ENCODE measurements at places on chromosomes 2 and 18. TPM values are rescaled to one million over a fixed set of nuclear protein-coding genes. Genes with fewer than 3 reads are reported as not detected.

DNA sequence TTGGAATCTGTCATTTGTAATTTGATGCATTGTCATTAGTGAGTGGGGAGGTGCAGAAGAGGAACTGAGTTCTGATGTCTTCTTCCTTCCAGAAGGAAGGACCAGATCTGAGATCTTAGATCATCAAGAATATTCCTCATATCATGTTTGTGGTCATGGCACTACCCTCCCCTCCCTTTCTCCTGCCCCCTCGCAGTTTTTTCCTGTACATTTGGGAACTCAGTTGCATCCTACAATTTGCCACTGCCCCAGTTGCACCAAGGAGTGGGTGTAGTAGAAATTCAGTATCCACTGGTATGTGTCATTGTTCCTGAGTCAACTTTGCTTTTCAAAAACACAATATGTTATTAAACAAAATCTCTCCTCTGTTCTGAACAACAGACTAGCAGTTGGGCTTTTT lies 26.6 kb upstream of the ACVR1 start:
- H3K36me3 ChIP-seq: no peaks in the 10 kb centered on the region
- H3K4me1 ChIP-seq: peaks cover 11% of the 10 kb centered on the region
- H3K27me3 ChIP-seq: no peaks in the 10 kb centered on the region

GRCh38 chr2:230999477-230999876 lies 3.6 kb downstream of the SPATA3 start:
- DNase-seq: no peak
- no peak overlapping the region for H3K27ac ChIP-seq
- H3K4me3 ChIP-seq: no peak overlapping the region
- peaks cover 23% of the 10 kb centered on the region for H3K27me3 ChIP-seq
- no peaks in the 10 kb centered on the region for H3K36me3 ChIP-seq

DNA sequence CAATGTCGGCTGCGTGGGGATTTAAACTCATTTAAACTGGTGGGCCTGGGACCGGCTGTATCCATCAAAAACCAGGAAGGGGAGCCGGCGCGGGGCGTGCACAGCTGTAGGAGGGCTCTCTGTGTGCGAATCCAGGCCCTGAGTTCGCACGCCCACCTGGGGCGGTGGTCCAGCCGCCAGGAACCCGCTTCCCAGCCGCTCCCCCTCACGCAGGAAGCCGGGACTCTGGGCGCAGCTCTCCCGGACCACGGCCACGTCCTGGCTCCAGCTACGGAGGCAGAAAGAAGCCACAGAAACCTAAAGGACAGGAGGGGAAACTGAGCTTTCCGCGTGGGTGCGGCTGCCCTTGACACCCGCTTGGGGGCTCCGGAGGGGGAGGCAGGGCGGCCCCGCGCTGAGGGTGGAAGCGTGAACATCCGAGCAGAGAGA lies 80.6 kb downstream of the GFPT1 start:
- H3K4me3 ChIP-seq: peak overlapping the region; percentile 61
- H3K27ac ChIP-seq: peak overlapping the region; percentile 93
- H3K27me3 ChIP-seq: no peaks in the 10 kb centered on the region
- H3K4me1 ChIP-seq: peaks cover 57% of the 10 kb centered on the region

GRCh38 chr2:54459037-54459441 lies 2.9 kb downstream of the SPTBN1 start:
- H3K27ac ChIP-seq: peak overlapping the region; percentile 91
- DNase-seq: no peak
- H3K4me1 ChIP-seq: peaks cover 28% of the 10 kb centered on the region
- H3K4me3 ChIP-seq: peak overlapping the region; percentile 84
- H3K36me3 ChIP-seq: peaks cover 4% of the 10 kb centered on the region

GRCh38 chr18:55119434-55119833 lies 160.2 kb upstream of the CCDC68 start:
- H3K4me1 ChIP-seq: no peaks in the 10 kb centered on the region
- no peaks in the 10 kb centered on the region for H3K36me3 ChIP-seq
- H3K4me3 ChIP-seq: no peak overlapping the region

- peaks cover 33% of the 10 kb centered on the region for H3K36me3 ChIP-seq
- no peak overlapping the region for H3K27ac ChIP-seq
- H3K4me3 ChIP-seq: no peak overlapping the region
- no peak for DNase-seq
- H3K4me1 ChIP-seq: no peaks in the 10 kb centered on the region
These were observed 68.9 kb downstream of the USP40 start for GRCh38 chr2:233497692-233498091.

DNA sequence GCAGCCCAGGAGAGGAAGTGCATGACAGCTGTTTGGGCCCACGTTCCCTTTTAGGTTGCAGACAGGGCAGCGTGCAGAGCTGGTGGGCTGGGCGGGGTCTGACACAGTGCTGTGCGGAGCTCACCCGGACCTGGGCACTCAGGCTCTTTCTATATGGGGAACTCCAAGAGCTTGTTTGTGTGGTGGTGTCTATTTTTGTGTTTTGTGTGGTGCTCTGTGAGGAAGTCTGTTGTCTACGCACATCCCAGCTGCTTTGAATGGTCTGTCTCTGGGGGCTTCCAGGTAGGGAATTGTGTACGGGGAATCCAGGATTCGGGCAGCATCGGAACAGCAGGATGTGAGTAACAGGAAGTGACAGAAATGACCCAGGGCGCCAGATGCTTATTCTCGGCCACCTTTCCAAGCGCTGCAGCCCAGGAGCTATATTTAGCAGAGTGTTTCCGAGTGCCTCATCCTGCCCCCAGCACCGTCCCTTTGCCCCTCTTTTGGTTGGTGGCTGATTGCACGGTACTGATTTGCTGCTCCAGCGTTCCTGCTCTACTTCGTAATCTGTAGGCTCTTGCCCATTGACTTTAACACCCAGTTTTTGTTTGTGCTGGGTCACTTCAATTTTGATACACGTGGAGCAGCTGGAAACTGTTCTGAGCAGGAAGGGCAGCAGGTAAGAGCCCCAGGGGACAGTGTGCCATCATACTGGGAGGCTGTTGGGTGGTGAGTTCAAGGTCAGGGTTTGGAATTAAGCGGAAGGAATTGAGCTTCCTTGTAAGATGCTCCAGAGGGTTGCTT lies 64.7 kb downstream of the DGKD start:
- peaks cover 61% of the 10 kb centered on the region for H3K4me1 ChIP-seq
- H3K27ac ChIP-seq: peak overlapping the region; percentile 90
- no peaks in the 10 kb centered on the region for H3K27me3 ChIP-seq
- DNase-seq: peak; percentile 86
- peaks cover 2% of the 10 kb centered on the region for H3K36me3 ChIP-seq

- DNase-seq: peak; percentile 60
- H3K4me3 ChIP-seq: no peak overlapping the region
- H3K36me3 ChIP-seq: no peaks in the 10 kb centered on the region
- peaks cover 5% of the 10 kb centered on the region for H3K4me1 ChIP-seq
These were observed 4.6 kb downstream of the CCNYL1 start for GRCh38 chr2:207716056-207716455.

DNA sequence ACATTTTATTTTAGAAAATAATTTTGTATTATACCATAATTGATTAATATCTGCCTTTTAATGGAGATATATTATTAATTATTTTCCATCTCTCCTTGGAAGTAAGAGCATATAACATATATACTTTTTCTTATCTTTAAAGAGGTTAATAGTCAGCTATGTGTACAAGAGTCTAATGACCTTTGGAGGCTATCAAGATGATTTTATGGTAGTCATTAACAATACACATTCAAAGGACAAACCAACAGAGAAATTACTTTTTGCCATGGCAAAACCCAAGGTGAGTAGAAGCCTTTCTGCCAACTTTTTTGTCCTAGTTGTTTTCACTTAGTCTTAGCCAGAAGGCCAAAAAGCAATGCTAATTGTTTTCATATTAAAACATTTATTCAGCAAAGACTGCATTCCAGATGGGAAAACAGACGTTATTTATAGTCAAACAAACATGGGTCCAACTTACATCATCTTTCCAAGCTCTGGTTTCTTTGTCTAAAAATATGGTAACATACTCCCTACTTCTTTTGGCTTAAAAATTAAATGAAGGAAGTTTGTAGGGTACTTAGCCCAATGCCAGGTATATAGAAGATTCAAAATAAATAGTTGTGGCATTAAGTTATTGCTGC lies 9.6 kb upstream of the DYNC2LI1 start:
- H3K4me3 ChIP-seq: no peak overlapping the region
- H3K36me3 ChIP-seq: no peaks in the 10 kb centered on the region
- no peaks in the 10 kb centered on the region for H3K4me1 ChIP-seq
- no peak overlapping the region for H3K27ac ChIP-seq
- no peaks in the 10 kb centered on the region for H3K27me3 ChIP-seq

DNA sequence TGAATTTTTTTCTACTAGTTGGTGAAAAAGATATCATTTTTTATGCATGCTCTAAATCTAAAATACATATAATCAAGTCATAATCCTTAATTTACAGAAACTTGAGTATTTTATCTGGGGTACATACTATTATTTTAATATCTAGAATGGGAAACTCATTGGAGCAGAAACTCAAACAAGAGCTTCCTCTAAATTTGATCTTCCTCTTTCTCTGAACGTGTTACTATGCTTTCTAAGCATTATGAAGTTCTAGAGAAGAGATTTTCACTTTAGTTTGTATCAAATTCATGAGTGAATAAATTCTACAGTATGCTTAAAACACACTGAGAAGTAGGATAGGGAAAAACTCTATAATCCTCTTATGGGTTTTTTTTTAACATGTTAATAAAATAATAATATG lies 20.6 kb upstream of the SLC38A11 start:
- no peaks in the 10 kb centered on the region for H3K27me3 ChIP-seq
- H3K4me3 ChIP-seq: no peak overlapping the region
- H3K36me3 ChIP-seq: no peaks in the 10 kb centered on the region
- H3K27ac ChIP-seq: no peak overlapping the region

DNA sequence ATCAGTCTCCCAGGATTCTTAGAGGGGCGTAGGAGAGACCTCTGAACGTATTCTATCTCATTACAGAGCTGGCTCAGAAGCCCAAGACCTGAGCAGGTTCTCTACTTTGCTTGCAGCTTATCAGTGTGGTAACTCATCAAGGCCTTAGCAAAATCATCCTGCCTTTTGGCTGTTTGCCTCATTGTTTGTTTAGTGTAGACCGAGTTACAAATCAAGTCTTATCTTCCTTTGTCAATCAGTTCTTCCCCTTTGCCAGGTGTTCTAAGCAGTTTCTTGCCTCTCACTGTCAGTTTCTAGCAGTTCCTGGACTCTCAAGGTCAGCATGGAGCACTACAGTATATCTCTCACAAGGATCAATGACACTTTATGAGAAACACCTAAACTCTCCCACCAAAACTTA lies 30.9 kb upstream of the NAB1 start:
- H3K4me1 ChIP-seq: peaks cover 4% of the 10 kb centered on the region
- no peaks in the 10 kb centered on the region for H3K27me3 ChIP-seq
- no peaks in the 10 kb centered on the region for H3K36me3 ChIP-seq
- DNase-seq: no peak
- no peak overlapping the region for H3K27ac ChIP-seq

Gene LYG1
- total RNA-seq: 1.9 TPM

Gene NOL4
- total RNA-seq: 0.09 TPM

Data from muscle of leg (tissue), 16 donors.